ENCODE measurements at places on chromosomes 6 and 20.
A peak's percentile ranks its signal among the peaks of the same experiment; 100 is the strongest.

DNA sequence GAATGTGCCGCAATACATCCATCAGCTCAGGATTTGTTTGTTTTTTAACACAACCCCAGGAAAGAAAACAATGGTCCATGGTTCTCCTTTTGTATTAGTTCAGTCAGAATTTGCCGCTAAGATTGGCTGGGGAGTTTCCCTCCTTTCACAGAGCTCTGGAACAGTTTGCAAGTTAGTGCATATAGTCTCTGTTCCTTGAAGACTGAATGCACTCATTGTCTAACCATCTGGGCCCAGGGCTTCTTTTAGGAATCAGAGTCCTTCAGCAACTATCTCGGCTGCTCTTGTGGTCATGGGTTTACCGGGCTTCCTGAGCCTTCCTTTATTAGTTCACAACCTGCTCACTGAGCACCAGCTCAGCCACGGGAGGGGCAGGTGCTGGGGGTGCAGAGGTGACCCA lies 121.3 kb downstream of the SLC23A2 start:
- no peak for DNase-seq

DNA sequence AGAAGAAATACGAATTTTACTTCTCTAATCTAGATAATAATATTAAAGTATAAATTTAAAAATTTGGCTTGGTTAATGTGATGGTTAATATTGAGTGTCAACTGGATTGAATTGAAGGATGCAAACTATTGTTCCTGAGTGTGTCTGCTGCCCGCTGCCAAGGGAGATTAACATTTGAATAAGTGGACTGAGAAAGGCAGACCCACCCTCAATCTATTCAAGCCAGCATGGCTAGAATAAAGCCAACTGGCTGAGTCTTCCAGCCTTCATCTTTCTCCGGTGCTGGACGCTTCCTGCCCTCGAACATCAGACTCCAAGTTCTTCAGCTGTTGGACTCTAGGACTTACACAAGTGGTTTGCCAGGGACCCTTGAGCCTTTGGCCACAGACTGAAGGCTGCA lies 152.7 kb downstream of the TBXT start:
- no peak for DNase-seq

- peak; percentile 79 for DNase-seq
Measured at GRCh38 chr20:31543966-31544598, 29.8 kb downstream of the HM13 start.

GRCh38 chr6:43308101-43308989 lies at the start of gene CRIP3:
Gene CRIP3 (minus strand): TSS chr6:43308826. CDS start chr6:43308792, 34 bp downstream.
- no peak for DNase-seq

DNA sequence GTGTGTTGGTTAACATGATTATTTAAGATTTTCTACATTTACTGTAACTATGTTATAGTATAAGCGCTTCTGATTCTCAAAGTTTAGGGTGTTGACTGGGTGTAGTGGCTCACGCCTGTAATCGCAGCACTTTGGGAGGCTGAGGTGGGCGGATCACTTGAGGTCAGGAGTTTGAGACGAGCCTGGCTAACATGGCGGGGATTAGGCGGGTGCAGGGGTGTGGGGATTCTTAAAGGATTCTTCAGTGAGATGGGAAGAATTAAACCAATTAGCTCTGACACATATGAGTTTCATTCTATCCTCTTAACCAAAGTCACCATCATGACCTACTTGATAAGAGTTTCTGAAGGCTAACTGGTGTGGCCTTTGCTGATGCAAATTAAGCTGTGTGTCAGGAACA lies 39.2 kb downstream of the GSTA4 start:
- no peak for DNase-seq

- peak; percentile 62 for DNase-seq
Measured at GRCh38 chr6:129709196-129709768, 695 bp downstream of the ARHGAP18 start.

DNA sequence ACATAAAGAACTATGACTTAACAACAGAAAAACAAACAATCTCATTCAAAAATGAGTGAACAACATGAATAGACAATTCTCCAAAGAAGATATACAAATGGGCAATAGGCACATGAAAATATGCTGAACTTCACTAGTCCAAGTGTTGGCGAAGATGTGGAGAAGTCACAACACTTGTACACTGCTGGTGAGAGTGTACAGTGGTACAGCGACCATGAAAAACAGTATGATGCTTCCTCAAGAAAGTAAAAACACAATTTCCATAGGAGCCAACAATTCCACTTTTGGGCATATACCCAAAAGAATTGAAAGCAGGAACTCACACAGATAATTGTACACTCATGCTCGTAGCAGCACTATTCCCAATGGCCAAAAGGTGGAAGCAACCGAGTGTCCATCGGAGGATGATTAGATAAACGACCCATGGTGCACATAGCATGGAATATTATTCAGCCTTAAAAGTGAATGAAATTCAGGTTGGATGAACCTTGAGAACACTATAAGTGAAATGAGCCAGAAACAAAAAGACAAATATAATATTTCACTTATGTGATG lies 6.6 kb downstream of the HLA-F start:
- no peak for DNase-seq

GRCh38 chr6:125076482-125076742 lies 77.2 kb upstream of the TPD52L1 start:
- DNase-seq: no peak

DNA sequence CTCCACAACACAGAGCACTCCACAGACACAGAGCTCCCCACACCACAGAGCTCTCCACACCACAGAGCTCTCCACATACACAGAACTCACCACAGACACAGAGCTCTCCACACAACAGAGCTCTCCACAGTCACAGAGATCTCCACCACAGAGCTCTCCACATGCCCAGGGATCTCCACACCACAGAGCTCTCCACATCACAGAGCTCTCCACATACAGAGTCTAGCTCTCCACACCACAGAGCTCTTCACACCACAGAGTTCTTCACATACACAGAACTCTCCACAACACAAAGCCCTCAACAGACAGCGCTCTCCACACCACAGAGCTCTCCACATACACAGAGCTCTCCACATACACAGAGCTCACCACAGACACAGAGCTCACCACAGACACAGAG lies 55.3 kb downstream of the ERMARD start:
- no peak for DNase-seq

- no peak for DNase-seq
Measured at GRCh38 chr6:30882759-30883684, 1.3 kb upstream of the DDR1 start.

DNA sequence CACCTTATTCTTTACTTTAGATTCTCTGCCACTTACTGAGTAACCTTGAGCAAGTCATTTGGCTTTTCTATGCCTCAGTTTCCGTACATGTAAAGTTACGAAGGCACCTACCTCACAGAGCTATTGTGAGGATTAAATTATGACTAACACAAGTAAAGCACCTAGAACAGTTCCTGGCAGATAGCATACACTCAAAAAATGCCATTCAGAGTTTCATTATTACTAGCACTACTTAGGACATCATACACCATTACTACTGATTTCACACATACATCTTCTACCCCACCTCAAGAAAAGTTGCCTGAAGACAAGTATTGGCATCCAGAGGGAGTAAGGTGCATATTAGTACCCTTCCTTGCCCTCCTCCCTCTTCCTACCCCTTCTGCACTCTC lies 107.8 kb downstream of the OGFRL1 start:
- no peak for DNase-seq

- no peak for DNase-seq
Measured at GRCh38 chr6:42933205-42933604, 3.9 kb downstream of the CNPY3 start.

DNA sequence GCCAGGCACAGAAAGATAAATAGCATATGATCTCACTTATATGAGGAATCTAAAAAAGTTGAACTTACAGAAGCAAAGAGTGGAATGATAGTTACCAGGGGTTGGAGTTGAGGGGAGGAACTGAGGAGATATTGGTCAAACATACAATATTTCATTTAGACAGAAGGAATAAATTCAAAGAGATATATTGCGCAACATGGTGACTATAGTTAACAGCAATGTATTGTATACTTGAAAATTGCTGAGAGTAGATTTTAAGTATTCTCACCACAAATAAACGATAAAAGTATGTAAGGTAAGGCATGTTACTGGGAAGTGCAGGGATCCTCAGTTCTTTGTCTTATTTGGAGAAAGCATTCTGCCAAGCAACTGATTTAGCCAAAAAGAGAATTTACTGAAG lies 171.9 kb downstream of the LMBRD1 start:
- DNase-seq: no peak

DNA sequence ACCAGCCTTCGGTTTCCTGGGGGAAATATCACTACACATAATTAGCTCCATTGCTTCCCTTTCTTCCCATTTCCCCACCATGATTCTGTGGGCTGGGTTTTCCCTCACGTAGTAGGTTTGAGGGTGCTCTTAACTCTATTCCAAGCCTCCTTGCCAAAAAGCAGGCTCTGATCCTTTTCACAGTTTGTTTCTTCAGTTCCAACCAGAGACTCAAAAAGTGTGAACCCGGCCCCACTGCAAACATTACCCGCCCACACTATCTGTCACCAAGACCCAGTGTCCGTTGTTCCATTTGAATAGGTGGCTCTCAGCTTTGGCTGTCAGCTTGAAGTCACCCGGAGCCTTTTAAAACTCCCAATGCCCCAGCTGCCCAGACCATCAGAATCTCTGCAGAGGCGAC lies 11.8 kb upstream of the NAA20 start:
- DNase-seq: no peak

- DNase-seq: no peak
Measured at GRCh38 chr20:3082306-3082951, 2.1 kb downstream of the AVP start.

DNA sequence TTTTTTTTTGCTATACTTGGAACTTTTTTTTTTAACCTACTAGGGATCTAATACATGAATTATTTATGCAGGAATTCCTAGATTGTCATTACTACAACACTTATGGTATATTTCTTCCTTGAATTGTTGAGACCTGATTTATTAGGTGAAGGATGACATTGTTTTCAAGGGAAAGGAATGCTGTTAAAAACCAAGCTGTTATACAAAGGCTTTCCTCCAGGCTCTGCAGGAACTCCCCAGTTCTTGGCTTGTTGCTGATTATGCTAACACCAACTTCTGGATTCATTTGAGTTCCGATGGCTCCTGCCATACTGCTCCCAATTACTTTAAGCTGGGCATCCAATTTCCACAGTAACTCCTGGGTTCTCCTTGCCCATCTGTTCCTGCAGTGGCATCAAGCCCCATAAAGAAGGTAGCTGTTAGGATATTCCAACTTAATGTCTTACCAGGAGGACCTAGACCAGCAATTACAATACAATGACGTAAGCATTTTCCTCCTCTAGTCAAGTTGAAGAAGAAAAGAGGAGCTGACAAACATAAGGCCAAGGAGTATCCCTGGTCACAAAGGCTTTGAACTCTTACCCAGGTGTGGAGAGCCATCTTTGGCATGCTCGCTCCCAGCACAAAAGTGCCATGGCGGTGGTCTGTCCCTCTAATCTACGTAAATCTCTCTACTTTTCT lies 215.9 kb upstream of the AGPAT4 start:
- no peak for DNase-seq

GRCh38 chr6:27679964-27680694 lies 207.2 kb upstream of the ZNF184 start:
- DNase-seq: no peak

GRCh38 chr20:20363799-20364592 lies 3.9 kb upstream of the INSM1 start:
- DNase-seq: no peak

DNA sequence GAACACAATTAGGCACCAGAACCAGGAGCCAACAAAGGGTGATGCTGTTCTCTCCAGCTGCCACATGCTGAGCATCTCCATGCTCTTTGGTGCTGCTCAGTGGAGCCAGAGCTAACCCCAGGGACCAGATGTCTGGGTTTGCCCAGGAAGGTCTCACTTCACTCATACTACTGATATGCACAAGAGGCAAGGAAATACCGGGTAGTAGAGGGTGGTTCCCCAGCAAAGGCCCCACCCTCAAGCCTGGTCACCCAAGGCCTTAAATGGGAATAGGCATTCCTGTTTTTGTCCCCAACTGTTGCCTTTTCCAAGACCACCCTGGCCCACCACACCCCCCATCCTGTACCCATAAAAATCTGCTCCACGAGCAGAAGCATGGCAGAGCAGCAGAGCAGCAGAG lies 204.5 kb upstream of the TAB2 start:
- no peak for DNase-seq

DNA sequence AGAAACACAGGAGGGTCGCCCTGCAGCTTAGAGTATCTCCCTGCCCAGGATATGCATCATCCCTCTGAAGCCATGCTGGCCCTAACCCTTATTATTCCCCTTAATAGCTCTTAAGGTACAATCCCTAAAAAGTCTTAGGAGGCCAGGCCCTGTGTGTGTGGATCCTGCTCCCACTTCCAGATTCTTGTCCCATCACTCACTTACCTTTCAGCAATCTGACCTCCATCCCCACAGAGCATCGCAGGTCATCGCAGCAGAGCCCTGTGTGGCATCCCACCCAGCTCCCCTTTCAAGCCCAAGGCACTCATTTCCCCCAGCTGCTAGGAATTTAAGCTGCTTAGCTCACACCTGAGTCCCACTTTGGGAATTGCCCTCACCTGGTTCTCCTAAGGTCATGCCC lies 223.8 kb upstream of the SMLR1 start:
- no peak for DNase-seq

GRCh38 chr6:67608099-67608749 lies 1026.9 kb upstream of the ADGRB3 start:
- no peak for DNase-seq

GRCh38 chr6:4941782-4942672 lies 61.8 kb downstream of the RPP40 start:
- DNase-seq: peak; percentile 80

DNA sequence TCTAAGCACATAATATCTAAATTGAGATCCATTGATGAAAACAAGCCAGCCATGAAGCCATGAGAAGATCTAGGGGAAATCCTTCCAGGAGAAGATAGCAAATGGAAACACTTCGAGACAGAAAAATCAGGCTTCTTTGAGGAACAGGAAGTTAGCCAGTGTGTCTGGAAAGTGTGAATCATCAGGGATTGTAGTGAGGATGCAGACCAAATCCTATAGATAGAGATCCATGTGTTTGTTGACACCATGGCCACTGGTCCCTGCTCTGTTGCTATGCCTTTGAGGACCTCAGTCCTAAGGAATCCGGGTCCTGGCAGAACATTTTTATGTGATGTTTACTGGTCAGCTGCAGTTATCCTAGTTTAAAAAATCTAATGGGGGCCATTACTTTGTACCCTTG lies 6.6 kb upstream of the ELOVL2 start:
- no peak for DNase-seq

DNA sequence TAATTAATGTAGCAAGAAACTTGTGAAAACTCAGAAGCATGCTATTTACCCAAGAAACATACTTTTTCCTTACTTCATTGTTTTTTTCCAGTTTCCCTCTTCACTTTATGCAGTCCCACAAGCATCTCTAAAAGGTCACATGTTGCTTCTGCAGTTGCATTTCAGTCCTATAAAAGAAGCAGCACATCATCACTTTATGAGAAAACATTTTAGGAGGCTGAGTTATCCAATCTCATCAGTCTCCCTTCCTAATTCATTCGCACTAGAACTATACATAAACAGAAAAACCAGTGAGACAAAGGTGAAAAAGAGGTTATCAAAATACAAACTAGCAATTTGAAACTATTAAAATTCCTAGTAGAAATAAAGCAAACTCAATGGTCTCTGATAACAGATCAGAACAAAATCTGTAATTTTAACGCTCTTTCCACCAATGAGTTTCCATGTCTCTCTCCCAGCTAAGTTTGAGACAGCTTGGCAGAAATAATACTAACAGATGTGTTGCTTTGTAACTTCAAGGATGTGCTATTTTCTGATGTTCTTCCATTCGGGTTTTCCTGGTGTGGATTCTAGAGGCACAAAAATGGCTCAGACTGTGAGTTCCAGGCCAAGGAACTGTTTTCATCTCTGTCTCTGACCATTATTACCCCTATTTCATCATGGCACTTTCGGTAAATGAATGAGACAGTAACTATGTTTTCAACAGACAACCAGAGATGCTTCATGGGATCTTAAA lies 48.4 kb downstream of the ZHX3 start:
- DNase-seq: no peak
